Inflammatory macrophage treated with lipopolysaccharide for 1 hour (primary cell): ENCODE measurements at places on chromosomes 7 and 10.

DNA sequence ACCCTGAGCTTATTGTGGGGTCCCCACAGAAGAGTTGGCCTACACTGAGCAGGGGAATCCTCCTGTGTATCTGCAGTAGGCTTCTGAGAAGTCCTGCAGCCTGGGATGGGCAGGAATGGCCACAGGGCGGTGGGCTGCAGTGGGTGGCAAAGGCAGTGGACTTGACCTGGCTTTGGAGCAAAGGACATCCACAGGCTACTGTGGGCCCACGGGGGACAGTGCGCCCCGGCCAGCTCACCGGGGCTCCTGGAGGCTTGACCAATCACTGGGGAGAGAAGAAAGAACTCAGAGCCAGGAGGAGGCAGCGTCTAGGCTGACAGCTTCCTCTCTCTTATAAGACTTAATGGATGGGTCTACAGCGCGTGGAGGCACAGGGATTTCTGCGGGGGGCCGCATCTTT is 488.8 kb upstream of the MGMT start:
- no peak for DNase-seq

GRCh38 chr10:109922358-109922975 is 844 bp downstream of the XPNPEP1 start:
- DNase-seq, result no peak

GRCh38 chr7:135486261-135486920 is 23.5 kb downstream of the CNOT4 start:
- DNase-seq, result no peak

DNA sequence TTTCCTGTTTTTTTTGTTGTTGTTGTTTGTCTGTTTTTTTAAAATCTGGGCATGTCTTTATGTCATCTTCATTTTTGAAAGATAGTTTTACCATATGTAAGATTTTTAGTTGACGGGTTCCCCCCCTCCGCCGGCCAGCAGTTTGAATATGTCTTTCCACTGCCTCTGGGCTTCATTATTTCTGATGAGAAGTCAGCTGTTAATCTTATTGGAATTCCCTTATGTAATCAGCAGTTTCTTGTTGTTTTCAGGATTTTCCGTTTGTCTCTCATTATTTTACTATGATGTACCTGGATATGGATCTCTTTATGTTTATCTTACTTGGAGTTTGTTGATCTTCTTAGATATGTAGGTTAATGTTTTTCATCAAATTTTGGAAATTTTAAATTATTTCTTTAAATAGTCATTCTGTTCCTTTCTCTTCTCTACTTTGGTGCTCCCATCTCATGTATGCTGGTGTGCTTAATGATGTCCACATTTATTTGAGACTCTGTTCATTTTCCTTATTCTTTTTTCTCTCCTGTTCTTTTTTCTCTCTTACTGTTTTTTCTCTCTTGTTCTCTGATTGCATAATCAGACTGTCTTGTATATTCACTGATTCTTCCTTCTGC is 9.7 kb downstream of the EXOC6 start:
- no peak for DNase-seq

- DNase-seq, result no peak
Observed at GRCh38 chr10:60732198-60732806, 46.0 kb upstream of the CDK1 start.

- DNase-seq, result no peak
Observed at GRCh38 chr7:30369879-30370278, 85.5 kb downstream of the ZNRF2 start.

DNA sequence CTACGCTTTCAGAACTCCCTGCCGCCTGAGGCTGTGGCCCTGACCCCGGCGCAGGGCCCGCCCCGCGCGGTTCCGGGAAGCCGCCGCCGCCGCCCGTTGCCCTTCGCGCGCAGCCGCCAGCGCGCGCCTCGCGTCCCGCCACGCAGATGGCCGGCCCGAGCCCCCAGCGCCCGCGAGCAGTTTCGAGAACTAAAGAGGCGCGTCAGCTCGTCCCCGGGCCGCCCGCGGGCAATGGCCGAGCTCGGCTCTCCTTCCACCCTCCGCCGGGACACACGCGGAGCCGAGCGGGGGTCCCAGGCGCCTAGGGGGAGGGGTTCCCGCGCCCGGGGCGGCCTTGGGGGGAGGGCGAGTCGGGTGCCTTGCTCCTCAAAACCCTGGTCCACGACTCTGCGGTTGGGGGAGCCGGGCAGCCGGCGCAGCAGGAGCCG is 1.8 kb downstream of the HNRNPF start:
- peak; percentile 58 for DNase-seq

DNA sequence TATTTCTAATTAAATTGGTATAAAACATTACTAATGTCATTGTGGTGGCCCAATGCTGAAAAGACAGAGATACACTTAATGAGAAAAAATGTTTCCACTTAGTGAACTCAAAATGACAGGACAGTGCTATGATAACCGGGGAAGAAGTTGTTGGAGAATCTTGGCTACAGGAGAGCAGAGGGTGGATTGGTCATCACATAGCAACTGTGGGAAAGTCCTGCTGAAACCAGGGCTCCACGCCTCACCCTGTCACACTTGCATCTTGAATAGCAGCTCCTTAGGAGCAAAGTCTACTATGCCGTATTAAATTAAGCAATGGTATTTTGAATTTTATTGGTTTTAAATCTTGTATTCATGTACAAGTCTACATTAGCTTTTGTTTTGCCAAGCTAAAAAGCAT is 225.5 kb downstream of the KLF6 start:
- no peak for DNase-seq

- DNase-seq, result peak; percentile 93
Observed at GRCh38 chr7:80918909-80919721, at the start of gene SEMA3C. TSS of gene SEMA3C (minus strand) at chr7:80919051. CDS start at chr7:80916781, 2,270 bp downstream.

DNA sequence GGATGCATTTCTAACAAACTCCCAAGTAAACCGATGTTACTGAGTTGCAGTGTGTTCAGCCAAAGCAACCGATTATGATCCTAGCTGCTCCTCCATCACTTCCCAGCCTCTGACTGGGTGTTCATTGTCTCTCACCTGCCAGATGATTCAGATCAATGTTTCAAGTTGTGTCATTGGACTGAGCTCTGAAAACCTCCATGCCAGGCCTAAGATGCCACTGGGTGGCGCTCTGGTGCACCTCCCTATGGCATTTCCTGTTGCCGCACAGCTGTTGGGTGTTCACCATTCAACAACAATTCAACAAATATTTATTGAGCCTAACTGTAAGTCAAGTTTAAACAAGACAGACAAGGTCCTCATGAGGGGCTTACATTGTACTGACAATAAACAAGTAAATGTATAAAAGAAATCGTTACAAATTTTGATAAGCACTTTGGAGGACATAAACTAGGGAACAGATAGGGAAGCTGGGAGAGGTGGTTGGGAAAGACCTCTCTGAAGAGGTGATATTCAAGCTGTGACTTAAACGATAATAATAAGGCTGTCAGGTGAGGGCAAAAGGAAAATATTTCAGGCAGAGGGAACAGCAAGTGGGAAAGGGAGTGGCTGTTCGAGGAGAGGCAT is 22.8 kb downstream of the RGR start:
- DNase-seq, result peak; percentile 53

GRCh38 chr7:100673942-100674410 is 436 bp downstream of the GNB2 start:
- peak; percentile 34 for DNase-seq

DNA sequence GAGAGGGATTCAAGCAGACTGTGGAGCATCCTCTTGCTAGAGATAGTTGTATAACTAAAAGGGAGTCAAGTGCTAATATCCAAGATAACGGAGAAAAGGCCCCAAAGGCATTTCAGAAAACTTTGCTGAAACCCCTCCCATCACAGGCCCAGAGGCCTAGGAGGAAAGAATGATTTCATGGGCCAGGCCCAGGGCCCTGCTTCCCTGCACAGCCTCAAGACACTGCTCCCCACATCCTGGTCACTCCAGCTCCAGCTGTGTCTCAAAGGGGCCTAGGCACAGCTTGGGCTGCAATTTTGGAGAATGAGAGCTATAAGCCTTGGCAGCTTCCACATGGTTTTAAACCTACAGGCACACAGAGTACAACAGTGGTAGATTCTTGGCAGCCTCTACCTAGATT is 85.6 kb downstream of the OR13A1 start:
- DNase-seq, result no peak

DNA sequence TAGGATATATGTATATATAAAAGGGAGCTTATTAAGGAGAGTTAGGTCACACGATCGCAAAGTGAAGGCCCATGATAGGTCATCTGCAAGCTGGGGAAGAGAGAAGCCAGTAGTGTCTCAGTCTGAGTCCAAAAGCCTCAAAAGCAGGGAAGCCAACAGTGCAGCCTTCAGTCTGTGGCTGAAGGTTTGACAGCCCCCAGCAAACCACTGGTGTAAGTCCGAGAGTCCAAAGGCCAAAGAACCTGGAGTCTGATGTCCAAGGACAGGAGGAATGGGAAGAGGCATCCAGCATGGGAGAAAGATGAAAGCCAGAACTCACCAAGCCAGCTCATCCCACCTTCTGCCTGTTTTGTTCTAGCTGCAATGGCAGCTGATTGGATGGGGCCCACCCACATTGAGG is 88.9 kb upstream of the TBX20 start:
- DNase-seq, result no peak

- no peak for DNase-seq
Observed at GRCh38 chr7:90474284-90475210, 5.1 kb downstream of the PTTG1IP2 start.

DNA sequence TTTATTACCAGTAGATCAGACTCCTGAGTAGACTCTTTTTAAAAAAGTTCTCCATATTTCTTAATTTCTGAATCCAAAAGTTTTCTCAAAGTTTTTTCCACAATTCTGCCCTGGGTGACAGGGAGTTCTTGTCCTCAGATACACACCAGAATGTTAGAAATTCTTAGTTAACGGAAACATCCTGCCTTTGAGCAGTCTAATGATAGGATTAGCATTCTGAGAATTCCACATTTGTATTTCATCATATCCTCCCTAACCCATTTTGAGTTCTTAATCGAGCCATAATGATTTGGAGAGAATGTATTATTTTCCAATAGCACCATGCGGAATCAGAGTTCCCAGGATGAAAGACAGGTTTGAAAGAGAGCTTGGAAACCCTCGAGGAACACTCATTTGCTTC is 28.9 kb upstream of the MRPS33 start:
- DNase-seq, result no peak

GRCh38 chr7:85554236-85555178 is 367.7 kb upstream of the SEMA3D start:
- peak; percentile 86 for DNase-seq

GRCh38 chr7:5656233-5656632 is 125.2 kb downstream of the RNF216 start:
- no peak for DNase-seq

GRCh38 chr10:28354511-28354910 is 51.6 kb upstream of the MPP7 start:
- no peak for DNase-seq

- DNase-seq, result no peak
Observed at GRCh38 chr10:77975086-77975666, 48.6 kb upstream of the DLG5 start.

GRCh38 chr7:127587663-127588018 is 570 bp upstream of the ARF5 start:
- DNase-seq, result no peak

DNA sequence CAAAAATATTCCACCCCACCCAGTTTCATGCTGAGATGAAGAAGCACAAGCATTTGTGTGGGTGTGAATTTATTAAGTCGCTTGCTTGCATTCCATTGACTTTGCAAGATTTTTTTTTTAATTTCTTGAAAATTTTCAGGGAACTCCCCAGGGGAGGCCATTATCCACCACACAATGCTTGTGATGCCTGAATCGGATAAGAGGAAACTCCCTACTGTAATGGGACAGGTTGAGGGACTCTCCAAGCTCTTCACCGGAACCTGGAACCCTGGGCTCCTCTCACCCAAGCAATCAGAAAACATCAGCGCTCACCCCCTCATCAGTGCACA is 153.6 kb upstream of the ZMIZ1 start:
- DNase-seq, result peak; percentile 38

DNA sequence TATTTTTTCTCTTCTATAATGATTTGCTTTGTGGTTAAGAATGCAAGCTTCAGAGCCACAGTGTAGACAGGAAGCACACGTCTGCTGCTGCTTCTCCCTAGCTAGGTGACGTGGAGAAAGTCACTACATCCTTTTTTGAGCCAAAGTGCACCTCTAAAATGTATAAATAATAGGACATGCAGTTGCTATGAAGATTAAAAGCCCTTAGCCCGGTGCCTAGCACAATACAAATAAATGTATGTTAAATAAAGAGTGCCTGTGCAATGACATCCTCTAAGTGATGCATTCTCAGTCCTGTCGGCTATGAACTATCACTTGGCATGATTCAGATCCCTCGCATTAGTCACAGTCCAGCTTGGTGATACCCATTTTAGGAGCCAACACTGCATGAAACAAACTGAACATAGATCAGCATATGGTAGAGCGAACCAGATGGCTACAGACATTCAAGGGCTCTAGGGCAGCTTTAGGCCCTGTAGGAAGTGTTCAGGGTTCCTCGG is 4.8 kb upstream of the TRDMT1 start:
- DNase-seq, result no peak
